Activated T-helper 1 cell treated with Interleukin-2 at 50 U/mL for 16 hours (primary cell): ENCODE measurements at places on chromosomes 13 and 19.

GRCh38 chr19:44863990-44864389 is 17.9 kb downstream of the NECTIN2 start:
- no peak for DNase-seq

GRCh38 chr19:41233748-41234240 is 14.8 kb downstream of the AXL start:
- no peak for DNase-seq

DNA sequence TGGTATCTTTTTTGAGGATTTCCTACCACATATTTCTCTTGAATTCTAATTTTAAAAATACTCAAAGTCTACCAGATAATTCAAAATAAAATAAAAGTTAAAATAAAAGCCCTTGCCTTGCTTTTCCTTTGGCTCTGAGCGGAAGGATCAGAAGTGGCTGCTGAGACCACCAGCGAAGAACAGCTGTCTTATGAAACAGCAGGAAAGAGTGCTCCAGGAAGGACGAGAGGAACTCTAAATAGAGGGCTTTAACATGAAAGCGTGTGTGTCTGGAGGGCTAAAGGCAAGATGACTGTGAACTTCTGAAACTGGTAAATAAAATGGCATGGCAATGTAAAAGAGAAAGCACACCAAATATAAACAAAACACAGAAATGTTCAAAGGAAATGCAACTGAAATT is 521.5 kb upstream of the SPRY2 start:
- DNase-seq = no peak

GRCh38 chr13:48146122-48146521 is 51.2 kb upstream of the MED4 start:
- no peak for DNase-seq

- DNase-seq = no peak
Observed at GRCh38 chr13:99363391-99363790, 56.2 kb upstream of the GPR183 start.

DNA sequence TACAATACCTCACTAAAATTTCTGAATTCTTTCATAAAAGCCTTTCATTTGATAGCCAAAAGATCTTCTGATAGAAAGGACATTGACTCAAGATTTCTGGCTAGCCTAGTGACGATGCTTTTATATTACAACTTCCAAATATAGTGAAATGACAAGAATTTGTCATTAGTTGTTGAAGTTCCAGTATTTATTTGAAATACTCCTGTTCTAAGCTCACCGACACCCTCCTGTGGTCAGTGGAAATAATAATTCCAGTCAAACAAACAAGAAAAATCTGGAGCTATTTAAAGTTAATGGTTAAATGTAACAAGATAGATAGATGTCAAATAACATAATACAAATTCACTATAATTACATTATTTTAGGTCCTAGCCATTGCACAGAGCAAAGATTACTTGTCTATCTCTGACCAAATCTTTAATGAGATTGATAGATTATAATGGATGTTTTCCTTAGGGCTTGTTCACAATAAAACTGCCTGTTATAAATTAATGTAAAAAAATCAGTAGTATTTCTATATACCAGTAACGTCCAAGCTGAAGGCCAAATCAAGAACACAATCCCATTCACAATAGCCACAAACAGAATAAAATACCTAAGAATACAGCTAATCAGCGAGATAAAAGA is 195.5 kb downstream of the RGCC start:
- no peak for DNase-seq

- peak; percentile 71 for DNase-seq
Observed at GRCh38 chr13:40388617-40389016, 277.8 kb downstream of the FOXO1 start.

DNA sequence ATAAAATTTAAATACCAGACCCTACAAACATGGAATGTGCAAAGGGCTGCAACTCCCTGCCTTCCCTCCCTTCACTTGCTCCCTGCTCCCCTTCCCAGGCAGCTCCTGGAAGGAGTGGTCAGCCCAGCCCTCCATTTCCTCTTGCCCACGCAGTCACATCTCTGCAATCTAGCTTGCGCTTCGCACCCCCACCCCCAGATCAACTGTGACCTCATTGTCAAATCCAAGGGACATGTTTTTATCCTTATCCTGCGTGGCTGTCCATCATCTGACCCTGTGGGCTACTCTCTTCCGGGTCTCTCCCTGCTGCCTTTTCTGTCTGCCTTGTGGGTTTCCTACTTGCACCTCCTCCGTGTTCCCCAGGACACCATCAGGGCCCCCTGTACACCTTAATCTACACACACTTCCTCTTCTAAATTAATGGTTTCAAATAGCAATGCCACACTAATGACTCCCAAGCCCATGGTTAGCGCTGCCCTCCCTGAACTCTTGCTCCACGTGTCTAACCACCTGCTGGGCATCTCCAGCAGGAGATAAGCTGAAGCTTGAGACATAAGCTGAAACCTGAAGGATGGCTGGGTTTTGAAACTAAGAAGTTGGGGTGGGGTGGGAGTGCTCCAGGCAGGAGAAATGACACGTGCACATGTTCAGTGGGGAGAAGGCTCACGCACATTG is 118.3 kb downstream of the USP12 start:
- no peak for DNase-seq

DNA sequence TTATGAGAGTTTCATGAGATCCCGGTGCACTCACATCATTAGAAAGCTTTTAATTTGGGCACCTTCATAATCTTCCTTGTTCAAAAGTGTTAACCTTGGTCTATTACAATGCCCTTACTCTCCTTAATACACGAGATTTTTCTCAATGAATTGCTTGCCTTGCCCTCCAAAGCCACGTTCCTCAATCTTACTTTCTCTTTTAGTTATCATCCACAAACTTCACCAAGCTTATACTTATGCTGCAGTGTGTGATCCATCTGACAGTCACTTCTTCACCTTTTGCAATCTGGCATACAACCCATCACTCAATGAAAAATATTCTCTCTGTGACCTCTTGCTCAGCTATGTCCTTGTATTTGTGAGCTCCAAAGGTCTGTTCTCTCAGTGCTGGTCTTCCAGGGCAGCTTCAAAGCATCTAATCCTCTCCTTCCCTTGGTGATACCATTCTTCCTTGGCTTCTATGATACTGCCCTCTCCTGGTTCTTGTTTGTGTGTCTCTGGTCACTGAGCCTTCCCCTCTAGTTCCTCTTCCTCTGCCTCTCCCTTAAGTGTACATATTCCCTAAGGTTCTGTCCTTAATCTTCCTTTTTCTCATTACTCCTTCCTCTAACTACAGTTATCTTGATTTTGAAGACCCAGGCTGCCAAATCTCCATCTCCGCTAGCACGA is 202.2 kb upstream of the STARD13 start:
- no peak for DNase-seq

DNA sequence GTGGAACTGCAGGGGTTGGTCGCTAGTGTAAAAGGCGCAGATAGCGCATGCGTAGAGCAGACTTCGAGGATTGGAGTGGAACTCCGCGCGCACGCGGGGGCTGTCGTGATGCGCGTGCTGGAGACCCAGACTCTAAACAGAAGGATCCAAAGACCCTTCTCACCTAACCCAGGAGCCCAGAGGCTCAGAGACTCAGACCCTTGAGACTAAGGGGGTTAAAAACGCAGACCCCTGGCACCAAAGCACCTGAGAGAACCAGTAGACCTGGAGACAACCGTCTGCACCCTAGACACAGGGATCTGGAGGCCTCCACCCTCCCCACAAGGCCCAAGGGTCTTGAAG is 567 bp upstream of the CTU1 start:
- DNase-seq = no peak

DNA sequence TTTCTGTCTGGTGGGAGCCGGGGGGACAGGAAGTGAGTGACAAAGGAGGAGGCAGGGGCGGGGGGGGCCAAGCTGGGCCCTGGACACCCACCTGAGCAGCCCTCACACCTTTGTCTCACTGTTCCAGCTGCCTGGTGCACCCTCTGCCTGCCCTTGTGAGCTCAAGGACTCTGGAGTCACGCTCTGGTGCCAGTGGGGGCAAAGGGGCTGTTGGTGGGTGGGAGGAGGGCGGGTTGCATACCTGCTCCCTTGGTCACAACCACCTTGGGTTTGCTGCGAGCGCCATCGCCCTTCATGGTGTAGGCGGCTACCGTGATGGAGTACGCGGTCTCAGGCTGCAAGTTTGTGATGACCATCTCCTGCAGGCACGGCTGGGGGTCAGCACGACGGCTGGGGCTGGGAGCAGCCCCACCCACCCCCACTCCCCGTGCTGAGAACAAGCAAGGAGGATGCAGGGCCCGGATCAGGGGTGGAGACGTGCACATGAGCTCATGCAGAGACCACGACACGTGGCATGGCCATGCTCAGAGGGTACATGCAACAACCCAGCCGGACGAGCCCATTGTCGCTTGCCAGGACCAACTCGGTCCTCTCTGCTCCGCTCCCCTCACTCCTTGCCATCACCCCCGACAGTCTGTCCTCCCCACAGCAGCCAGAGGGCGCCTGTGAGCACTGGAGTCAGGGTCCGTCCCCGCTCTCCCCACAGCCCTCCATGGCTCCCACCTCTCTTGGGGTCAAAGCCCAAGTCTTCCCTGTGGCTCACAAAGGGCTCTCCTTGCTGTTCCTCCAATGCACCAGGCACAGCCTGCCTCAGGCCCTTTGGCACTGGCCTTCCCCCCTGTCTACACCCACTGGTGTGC is 114.9 kb downstream of the PTPRS start:
- DNase-seq = no peak

- no peak for DNase-seq
Observed at GRCh38 chr13:35160896-35161295, 218.8 kb downstream of the NBEA start.

- no peak for DNase-seq
Observed at GRCh38 chr13:113627136-113627535, 30.9 kb downstream of the ATP4B start.

GRCh38 chr13:91185294-91185863 is 162.1 kb upstream of the MIR17HG start:
- no peak for DNase-seq

GRCh38 chr19:6414793-6415590 is 9.6 kb downstream of the KHSRP start:
- no peak for DNase-seq

GRCh38 chr19:47994209-47994802 is at the start of gene ELSPBP1:
Gene ELSPBP1 (plus strand): TSS chr19:47994632. CDS start chr19:48008668, 14,036 bp downstream.
- DNase-seq = no peak

GRCh38 chr19:49355909-49356353 is 6.3 kb downstream of the TEAD2 start:
- no peak for DNase-seq

- no peak for DNase-seq
Observed at GRCh38 chr13:105573136-105573535, 962.3 kb downstream of the EFNB2 start.

- DNase-seq = no peak
Observed at GRCh38 chr13:46313432-46314257, 73.4 kb downstream of the RUBCNL start.

DNA sequence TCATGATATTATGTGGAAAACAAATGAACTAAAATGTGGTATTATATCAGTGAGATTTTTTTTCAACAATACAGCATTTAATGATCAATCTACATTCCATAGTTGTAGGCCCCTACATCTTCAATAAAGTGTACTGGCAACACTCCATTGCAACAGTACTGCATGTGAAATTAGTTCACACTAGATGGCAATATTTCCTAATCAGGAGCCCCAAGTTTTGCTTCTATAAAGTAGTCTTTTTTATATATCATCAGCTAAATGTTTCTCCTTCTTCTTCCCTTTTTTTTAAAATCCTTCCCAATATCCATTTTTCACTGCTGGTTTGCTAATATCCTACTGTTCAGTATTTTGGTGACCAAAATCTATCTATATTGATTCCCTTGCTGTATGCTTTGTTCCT is 528.3 kb upstream of the ATXN8OS start:
- no peak for DNase-seq

GRCh38 chr13:42048684-42049453 is 421 bp downstream of the DGKH start:
- DNase-seq = peak; percentile 39

- no peak for DNase-seq
Observed at GRCh38 chr13:72386138-72386684, 341.2 kb downstream of the MZT1 start.
